CD4-positive, alpha-beta T cell treated with Interleukin-10 for 1 hour (primary cell): ENCODE measurements at places on chromosomes 11 and 22.

DNA sequence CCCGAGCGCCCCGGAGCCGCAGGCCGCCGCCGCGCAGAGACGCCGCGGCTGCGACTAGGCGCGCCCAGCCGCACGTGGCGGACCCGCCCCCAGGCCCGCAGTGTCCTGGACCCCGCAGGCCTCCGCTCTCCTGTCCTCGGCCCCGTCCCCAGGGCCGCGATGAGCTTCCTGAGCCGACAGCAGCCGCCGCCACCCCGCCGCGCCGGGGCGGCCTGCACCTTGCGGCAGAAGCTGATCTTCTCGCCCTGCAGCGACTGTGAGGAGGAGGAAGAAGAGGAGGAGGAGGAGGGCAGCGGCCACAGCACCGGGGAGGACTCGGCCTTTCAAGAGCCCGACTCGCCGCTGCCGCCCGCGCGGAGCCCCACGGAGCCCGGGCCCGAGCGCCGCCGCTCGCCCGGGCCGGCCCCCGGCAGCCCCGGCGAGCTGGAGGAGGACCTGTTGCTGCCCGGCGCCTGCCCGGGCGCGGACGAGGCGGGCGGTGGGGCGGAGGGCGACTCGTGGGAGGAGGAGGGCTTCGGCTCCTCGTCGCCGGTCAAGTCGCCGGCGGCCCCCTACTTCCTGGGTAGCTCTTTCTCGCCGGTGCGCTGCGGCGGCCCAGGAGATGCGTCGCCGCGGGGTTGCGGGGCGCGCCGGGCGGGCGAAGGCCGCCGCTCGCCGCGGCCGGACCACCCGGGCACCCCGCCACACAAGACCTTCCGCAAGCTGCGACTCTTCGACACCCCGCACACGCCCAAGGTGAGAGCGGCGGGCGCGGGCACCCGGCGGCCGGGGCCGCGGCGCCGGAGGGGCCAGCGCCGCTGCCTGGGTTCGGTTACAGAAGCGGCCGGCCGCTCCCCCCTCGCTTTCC is 528 bp downstream of the WEE1 start:
- DNase-seq: peak; percentile 24

DNA sequence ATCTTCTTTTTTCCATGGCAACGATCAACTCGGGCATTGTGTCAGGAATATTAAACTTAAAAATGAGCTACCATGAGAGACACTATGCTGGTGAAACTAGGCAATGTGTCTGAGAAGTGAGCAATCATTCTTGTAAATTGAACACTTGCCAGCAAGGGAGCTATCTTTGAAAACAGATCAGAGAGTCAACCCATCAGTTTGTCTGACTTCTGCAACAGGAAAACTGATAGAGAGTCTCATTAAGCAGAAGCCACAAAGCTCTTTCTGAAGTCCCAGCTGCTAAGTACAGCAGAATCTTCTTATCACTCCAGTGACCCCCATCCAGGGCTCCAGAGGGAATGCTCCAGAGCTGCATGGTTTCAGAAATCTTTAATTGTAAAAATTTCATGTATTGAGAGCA is 114.7 kb downstream of the MSANTD4 start:
- DNase-seq: no peak

DNA sequence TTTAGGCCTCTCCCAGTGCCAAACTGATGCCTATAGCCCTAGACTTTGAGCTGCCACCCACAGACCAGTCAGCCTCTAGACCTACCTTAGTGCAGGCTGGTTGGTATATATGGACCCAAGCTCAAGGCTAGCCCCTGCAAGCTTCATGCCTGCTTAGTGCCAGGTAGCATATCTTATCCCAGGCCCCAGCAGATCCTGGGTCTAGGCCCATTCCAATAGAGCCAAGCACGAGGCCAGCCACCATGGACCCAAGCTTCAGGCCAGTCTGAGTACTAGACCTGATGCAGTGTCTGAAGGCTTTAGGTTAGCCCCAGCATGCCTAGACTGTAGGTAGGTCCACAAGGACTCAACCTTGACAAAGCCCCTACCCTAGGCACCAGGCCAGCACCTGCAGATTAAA is 1081.7 kb downstream of the JRKL start:
- DNase-seq: no peak

DNA sequence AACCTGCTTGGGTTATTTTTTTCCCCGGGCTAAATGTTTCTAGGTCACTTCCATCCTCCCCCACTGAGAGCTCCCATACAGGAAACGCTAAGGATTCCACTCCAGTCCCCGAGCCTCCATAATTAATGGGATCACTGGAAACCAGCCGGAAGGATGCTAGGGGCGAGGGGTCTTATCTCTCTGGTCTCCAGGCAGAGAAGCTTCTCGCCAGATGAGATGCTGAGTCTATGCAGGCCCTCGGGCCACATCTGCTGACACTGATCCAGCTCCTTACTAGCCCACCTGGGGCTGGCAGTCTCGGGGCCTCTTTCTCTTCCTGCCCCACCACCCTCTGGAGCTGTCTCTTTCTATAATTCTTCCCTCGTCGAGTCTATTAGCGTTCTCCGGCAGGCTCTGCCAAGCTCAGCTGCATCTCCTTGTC is 125.9 kb upstream of the SYT13 start:
- DNase-seq: no peak

GRCh38 chr22:42820045-42820763 is 36.9 kb downstream of the ARFGAP3 start:
- DNase-seq: peak; percentile 51

GRCh38 chr11:10304495-10305261 is at the start of gene ADM:
TSS of gene ADM (plus strand) at chr11:10305073. CDS start at chr11:10305701, 628 bp downstream.
- DNase-seq: peak; percentile 44

DNA sequence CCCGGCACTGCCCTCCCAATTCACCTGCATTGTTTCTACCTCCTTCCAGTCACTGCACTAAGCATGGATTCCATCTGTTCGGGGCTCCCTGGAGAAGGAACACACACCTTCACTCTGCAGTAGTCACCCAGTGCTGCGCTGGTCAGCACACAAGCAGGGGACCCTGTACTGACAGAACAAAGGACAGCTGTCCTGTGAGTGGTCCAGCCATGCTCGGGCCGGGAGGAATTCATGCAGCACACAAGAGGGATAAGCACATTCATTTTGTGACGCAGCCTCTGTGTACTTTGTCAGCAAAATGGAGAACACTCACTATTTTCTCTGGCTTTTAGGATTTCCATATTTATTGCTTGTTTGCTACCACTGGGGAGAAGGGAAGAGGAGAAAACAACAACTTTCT is 167.3 kb downstream of the NTM start:
- no peak for DNase-seq

DNA sequence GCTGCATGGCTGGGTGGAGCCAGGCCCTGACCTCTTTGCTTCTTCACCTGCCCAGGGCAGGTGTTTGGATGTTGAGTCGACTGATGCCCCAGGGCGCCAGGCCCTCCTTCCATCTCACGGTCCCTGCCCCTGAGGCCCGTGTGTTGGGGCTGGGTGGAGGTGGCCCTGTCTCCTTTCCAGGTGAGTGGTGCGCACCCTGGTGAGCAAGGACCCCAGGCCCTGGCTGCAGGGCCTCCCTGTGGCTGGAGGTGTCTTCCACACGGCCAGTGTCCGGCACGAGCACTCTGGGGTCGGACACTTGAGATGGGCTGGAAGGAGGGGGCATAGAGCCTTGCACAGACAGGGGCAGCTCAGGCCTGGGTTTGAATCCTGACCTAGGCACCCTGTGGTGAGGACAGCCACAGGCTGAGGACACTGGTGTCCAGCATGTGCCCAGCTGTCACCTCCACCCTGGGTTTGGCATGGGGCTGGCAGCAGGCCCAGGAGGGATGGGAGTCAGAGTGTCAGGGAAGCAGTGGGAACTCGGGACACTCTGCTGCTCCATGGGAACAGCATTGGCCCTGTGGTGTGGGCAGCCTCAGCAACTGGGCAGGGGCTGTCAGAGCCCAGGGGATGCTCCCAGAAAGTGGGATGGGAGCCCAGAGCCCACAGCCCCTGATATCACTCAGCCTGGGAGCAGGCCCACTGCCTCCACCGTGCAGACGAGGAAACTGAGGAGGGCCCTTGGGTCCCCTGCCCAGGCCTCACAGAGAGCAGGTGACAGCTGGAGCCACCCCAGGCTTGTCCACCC is 37.1 kb upstream of the CCDC188 start:
- no peak for DNase-seq

- no peak for DNase-seq
These were observed 3.4 kb downstream of the YPEL4 start for GRCh38 chr11:57646194-57646798.

DNA sequence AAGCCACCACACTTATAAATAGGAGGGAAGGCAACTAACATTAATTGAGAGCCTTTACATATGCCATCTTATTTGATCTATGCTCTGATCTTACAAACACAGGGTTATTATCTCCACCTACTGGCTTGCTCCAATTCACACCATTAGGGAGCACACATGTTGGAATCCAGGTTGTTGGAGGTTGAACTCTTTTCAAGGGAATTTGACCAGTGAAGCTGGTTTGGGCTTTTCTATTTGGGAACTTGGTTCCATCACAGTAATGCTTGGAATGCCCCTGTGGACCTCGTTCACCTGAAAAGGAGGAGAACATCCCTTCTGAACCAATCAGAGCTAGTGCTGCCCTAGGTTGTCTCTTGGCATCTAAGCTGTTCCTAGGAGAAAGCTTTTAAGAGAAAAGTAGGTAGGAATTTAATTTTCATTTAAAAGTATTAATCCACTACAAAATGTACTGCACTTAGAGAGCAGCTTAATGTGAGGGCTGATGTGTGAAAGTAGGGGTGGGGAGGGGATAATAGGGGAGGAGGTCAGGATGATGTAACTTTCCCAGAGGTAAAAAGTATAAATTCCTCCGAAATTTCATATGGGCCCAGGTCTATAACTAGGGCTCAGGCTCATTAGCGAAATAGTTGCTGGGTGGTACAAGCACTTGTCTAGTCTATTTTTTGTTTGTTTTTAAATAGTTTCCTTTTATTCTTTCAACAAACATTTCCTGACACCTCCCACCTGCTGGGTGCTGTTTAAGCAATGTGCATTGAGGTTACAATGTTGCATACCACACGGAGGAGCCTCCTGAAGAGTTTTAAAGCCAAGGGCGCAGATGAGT is 7.6 kb upstream of the MICAL2 start:
- no peak for DNase-seq

GRCh38 chr11:328012-328411 is 7.4 kb upstream of the IFITM3 start:
- DNase-seq: no peak

DNA sequence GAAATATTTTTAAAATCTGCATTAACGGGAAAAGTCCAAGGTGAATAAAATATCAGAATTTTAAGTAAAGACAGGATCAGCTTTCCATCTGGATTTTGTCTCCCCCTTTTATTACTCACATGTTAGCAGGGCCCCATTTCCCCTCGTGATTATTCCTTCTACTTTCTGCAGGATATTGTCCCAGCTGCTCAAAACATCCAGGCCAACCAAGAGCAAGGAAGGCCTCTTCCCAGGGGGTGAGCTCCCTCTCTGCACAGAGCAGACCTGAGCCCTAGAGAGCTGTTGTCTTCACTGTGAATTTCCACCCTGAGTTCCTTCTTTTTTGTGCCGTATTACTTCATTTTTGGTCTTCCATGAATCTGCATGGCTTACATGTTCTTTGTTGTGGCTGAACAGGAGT is 3.7 kb upstream of the TMPRSS13 start:
- no peak for DNase-seq

DNA sequence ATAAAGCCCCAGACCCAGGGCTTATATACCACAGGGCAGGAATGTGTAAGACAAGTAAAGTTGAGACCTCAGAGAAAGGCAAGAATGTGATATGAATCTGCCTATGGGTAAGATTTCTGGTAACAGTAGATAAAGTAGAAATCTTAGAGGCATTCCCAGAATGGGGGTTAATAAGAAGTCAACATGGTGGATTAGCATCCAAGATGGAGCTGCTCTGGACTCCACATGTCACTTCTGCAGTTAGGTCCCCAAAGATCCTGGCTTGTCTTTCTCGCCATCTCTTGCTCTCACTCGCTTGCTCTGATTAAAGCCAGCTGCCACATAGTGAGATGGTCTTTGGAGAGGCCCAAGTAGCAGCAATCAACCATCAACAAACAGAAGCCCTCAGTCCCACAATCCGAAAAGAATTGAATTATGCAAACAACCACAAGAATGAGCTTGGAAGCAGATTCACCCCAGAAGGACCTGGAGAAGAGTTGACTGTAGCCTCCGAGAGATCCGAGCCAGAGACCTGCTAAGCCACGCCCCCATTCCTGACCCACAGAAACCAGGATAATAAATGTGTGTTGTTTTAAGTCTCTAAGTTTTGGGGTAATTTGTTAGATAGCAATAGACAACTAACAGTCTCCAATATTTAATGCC is 5.4 kb upstream of the C11orf86 start:
- no peak for DNase-seq

GRCh38 chr11:44978961-44979331 is 28.3 kb upstream of the TP53I11 start:
- DNase-seq: peak; percentile 2

DNA sequence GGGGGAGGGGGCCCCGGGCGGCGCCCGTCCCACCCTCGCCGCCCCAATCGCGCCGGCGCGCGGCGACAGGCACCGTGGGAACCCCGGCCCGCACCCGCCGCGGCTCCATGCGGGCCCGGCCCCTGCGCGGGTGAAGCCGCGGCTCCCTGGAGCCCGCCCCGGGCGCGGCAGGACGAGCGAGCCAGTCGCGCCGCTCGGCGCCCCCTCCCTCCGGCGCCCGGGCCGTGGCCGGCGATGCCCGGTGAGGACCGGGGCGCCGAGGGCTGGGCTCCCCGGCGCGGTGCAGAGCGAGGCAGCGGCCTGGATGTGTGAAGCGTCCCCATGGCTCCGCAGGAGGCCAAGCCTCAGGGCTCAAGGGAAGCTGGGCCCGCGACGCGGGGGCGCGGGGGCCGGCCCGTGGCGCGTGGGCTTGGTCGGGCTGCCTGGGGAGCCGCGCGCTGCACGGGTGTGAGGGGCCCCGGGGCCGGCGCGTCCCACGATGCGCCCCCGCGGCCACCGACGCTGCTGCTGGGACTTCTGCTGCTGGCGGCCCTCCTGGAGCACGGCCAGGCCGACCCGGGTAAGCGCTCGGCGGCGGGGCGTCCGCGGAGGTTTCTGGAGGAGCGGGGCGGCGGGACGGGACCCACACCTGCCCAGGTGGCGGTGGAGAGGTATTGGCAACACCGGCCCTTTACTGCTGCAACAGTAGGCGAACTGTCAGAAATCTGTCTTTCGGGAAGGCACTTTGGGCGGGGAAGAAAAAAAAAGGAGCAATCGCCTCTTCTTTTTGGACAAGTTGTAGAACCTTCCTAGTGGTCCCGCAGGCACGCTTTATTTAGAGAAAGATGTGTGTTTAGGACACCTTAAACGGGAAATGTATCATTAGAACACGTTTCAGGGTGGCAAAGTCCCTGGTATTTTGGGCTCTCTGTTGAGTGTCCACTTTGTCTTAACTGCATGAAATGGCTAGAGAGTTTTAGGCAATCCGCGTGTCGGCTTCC is 119.4 kb downstream of the HIPK3 start:
- no peak for DNase-seq

- no peak for DNase-seq
These were observed 69.4 kb upstream of the HORMAD2 start for GRCh38 chr22:30010789-30011405.

GRCh38 chr22:50326225-50326955 is 422 bp downstream of the DENND6B start:
- no peak for DNase-seq
